ENCODE measurements at places on chromosomes 11 and 22. TPM values are rescaled to one million over a fixed set of nuclear protein-coding genes. Genes with fewer than 3 reads are reported as not detected.

DNA sequence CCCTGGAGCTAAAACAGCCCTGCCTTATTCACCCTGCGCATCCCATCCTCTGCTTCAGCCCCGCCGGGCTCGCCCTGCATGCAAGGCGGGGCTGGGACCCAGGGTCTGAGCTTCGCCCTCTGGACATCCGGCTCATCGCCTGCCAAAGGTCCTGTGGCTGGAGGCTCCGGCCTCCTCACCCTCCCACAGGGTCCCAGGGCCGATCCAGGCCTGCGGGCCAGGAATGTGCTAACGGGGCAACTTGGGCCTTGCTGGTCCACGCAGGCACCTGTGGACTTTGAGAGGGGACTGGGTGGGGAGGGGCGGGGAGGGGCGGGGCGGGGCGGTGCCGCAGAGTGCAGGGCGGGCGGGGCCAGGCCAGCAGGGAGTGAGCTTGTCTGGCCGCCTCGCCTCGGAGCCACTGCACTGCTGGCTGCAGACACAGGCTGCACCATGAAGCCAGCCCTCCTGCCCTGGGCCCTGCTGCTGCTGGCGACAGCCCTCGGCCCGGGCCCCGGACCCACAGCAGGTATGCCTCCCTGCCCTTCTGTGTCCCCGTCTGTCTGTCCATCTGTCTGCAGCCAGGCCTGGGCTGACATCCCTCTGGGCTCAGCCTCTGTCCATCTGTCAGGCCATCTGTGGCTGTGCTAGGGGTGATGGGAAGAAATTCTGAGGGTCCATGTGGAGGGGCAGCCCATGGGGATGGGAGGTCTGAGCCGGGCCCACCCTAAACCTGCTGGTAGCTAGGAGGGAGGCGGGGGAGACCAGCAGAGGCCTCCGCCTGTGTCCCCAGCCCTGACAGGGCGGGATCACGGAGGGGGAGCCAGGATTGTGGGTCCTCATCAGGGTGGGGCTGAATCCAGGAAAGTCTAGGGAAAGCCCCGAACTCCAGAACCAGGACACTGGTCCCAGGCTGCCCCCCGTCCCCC, at the start of gene SUSD2:
Gene SUSD2 (plus strand): TSS at position 400 of the 908 bp plus-strand sequence. CDS start 33 bp downstream, at position 433.
- H3K4me1 ChIP-seq, result peaks cover 4% of the 10 kb centered on the region
- no peak within 1 kb of the TSS for H3K4me3 ChIP-seq
- no peak for DNase-seq
- no peak within 1 kb of the TSS for H3K27ac ChIP-seq
- peaks cover 22% of the 10 kb centered on the region for H3K36me3 ChIP-seq

DNA sequence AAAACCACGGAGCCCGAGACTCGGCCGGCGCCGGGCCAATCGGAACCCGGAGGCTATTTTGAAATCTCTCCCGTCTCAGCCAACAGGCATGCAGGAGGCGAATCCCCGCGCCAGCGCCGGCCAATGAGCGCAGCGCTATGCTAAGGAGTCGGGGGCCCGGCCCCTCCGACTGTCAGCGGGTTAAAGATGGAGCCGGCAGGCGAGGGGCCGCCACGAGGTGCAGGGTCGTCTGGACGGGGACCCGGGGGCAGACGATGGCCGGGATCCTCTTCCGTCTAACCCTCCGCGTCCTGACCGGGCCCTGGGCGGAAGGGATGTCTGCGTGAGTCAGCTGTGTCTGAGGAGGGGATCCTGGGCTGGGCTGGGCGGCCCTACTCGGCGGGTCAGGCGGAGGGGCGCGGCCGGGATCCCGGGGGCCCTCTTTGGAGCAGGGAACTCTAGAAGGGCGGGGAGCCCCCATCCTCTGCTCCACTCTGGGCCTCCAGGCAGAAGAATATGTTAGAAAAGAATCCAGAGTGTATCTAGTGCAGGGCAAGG, 10.0 kb downstream of the SDF2L1 start:
- peak overlapping the region; percentile 66 for H3K4me3 ChIP-seq
- H3K4me1 ChIP-seq, result peaks cover 22% of the 10 kb centered on the region
- no peaks in the 10 kb centered on the region for H3K27me3 ChIP-seq

The EIF3D gene
- 266 TPM for total RNA-seq

The CRKL gene
- total RNA-seq, result 49.0 TPM

The INPP5J gene
- total RNA-seq, result 0.13 TPM

The CD3D gene
- not detected for total RNA-seq

- no peaks in the 10 kb centered on the region for H3K27me3 ChIP-seq
- no peak for DNase-seq
- H3K4me1 ChIP-seq, result no peaks in the 10 kb centered on the region
- no peak overlapping the region for H3K4me3 ChIP-seq
- H3K36me3 ChIP-seq, result no peaks in the 10 kb centered on the region
These were observed 162.4 kb upstream of the B3GAT1 start for GRCh38 chr11:134574425-134574824.

GRCh38 chr11:95734009-95734572, 55.5 kb downstream of the FAM76B start:
- no peak for DNase-seq
- H3K4me1 ChIP-seq, result no peaks in the 10 kb centered on the region
- no peak overlapping the region for H3K4me3 ChIP-seq
- H3K27ac ChIP-seq, result no peak overlapping the region

DNA sequence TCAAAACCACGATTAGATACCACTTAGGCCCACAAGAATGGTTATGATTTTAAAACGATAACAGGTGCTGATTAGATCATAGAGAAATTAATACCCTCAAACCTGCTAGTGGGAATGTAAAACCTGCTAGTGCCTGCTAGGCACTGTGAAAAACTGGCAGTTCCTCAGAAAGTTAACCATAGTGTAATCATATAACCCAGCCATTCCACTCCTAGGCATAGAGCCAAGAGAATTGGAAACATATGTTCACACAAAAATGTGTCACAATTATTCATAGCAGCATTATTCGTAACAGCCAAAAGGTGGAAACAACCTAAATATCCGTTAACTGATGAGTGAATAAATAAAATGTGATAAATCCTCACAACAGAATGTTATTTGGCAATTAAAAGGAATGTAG, 122.2 kb upstream of the SYN3 start:
- no peaks in the 10 kb centered on the region for H3K4me1 ChIP-seq
- H3K27me3 ChIP-seq, result no peaks in the 10 kb centered on the region
- H3K27ac ChIP-seq, result no peak overlapping the region
- H3K36me3 ChIP-seq, result no peaks in the 10 kb centered on the region
- H3K4me3 ChIP-seq, result no peak overlapping the region

The SLC6A5 gene
- total RNA-seq, result not detected

DNA sequence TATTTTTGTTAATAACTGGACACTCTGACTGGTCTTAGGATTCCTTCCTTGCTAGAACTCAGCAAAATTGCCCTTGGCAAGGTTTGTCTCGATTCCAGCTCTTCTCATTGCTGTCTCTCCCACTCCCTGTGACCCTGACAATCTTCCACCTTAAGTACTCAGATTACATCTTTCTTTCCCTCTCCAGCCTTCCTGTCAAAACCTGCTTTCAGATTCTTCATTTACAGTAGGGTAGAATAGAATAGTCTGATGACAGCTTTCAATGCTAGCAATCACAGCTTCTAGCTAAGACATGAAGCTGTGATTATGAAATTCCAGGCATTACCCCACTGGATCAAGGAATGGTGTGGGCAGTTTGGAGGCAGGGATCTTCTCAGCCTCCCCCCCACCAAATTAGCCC, 39.2 kb upstream of the LMO2 start:
- no peak overlapping the region for H3K4me3 ChIP-seq
- no peak overlapping the region for H3K27ac ChIP-seq
- DNase-seq, result no peak
- no peaks in the 10 kb centered on the region for H3K36me3 ChIP-seq
- H3K4me1 ChIP-seq, result no peaks in the 10 kb centered on the region

The ARHGAP42 gene
- 17.2 TPM for total RNA-seq

GRCh38 chr22:27460591-27461347, 340.8 kb downstream of the MN1 start:
- DNase-seq, result no peak
- H3K36me3 ChIP-seq, result no peaks in the 10 kb centered on the region
- H3K4me1 ChIP-seq, result peaks cover 60% of the 10 kb centered on the region
- H3K27ac ChIP-seq, result peak overlapping the region; percentile 84
- H3K4me3 ChIP-seq, result no peak overlapping the region

The KRTAP5-10 gene
- total RNA-seq, result not detected

GRCh38 chr11:86161837-86162236, 82.7 kb upstream of the EED start:
- H3K4me3 ChIP-seq, result no peak overlapping the region
- DNase-seq, result no peak
- no peaks in the 10 kb centered on the region for H3K36me3 ChIP-seq
- peaks cover 28% of the 10 kb centered on the region for H3K4me1 ChIP-seq
- H3K27ac ChIP-seq, result no peak overlapping the region
- no peaks in the 10 kb centered on the region for H3K27me3 ChIP-seq

The TYR gene
- total RNA-seq, result not detected

The AAMDC gene
- total RNA-seq, result 52.8 TPM

DNA sequence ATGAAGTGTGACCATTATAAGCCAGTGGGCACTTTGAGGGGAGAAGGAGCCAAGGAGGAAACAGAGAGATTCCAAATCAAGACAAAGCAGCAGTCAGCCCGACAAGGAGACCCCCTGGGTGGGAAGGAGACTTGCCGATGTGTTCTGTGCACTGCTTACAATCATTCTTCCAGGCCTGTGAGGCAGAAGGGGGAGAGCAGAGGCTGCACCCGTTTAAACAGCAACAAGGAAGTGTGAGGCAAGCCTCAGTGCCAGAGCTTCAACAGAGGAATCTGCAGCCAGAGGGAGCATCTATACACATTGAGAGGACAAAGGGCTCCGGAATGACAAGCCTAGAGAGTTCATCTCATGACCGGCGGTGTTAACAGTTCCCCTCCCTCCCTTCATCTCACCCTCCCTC, 121.1 kb downstream of the NXPE2 start:
- H3K4me1 ChIP-seq, result 0 out of 2 replicates have a peak, but pooled peaks cover 3% of the 10 kb centered on the region
- no peaks in the 10 kb centered on the region for H3K27me3 ChIP-seq
- no peak for DNase-seq
- H3K36me3 ChIP-seq, result no peaks in the 10 kb centered on the region
- H3K4me3 ChIP-seq, result no peak overlapping the region

The QSER1 gene
- total RNA-seq, result 24.9 TPM

DNA sequence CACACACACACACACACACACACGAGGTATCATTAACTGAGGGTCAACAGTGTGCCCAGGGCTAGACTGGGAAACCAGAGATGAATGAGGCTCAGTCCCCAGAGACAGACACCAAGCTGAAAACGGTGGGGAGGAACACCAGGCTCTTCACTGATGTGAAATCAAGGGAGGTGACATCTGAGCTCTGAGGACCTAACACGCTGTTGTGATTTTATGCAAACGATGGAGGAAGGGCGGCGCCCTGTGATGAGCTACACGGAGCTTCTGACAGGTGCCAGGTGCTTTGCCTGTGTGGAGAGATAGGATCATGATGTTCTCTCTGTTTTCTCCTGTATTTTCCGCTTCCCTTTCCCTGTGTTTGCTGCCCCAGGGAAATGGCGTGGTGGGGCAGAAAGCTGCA, 6.5 kb upstream of the CYB5R3 start:
- no peak for DNase-seq
- no peak overlapping the region for H3K27ac ChIP-seq
- H3K27me3 ChIP-seq, result no peaks in the 10 kb centered on the region
- H3K4me1 ChIP-seq, result peaks cover 5% of the 10 kb centered on the region
- no peaks in the 10 kb centered on the region for H3K36me3 ChIP-seq

- H3K27me3 ChIP-seq, result no peaks in the 10 kb centered on the region
- H3K36me3 ChIP-seq, result no peaks in the 10 kb centered on the region
- DNase-seq, result no peak
- H3K4me3 ChIP-seq, result no peak overlapping the region
- no peaks in the 10 kb centered on the region for H3K4me1 ChIP-seq
These were observed 25.0 kb downstream of the KRTAP5-5 start for GRCh38 chr11:1654388-1655167.

- H3K36me3 ChIP-seq, result peaks cover 67% of the 10 kb centered on the region
- peaks cover 34% of the 10 kb centered on the region for H3K4me1 ChIP-seq
- H3K27me3 ChIP-seq, result no peaks in the 10 kb centered on the region
These were observed 23.5 kb downstream of the CERK start for GRCh38 chr22:46714550-46714949.

- no peak overlapping the region for H3K27ac ChIP-seq
- no peak for DNase-seq
These were observed 3.8 kb downstream of the PKDREJ start for GRCh38 chr22:46259374-46259773.

The GRM5 gene
- total RNA-seq, result not detected

GRCh38 chr11:22991196-22991595, 130.9 kb upstream of the CCDC179 start:
- no peak for DNase-seq
- no peaks in the 10 kb centered on the region for H3K4me1 ChIP-seq
- no peak overlapping the region for H3K27ac ChIP-seq
- H3K4me3 ChIP-seq, result no peak overlapping the region

The ZNRF3 gene
- total RNA-seq, result 6.0 TPM

The INCENP gene
- total RNA-seq, result 102 TPM

DNA sequence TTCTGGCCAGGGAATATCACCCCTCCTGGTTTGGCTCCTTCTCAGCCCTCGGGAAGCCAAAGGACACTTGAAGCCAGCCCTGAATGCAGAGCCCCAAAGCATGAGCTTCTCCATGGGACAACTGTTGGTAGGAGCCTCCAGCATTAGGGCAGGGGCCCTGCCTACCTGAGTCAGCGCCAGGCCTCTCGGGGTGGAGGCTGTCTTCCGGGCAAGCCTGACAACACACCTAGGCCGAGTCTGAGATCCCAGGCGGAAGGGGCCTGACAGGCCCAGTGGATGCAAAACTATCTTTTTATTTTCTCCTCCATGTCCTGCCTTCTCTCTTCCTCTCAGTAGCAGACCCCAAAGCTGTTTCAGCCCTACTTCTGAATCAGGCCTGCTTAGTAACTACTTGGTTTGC, 27.6 kb downstream of the RCOR2 start:
- H3K4me3 ChIP-seq, result no peak overlapping the region
- no peak for DNase-seq
- H3K4me1 ChIP-seq, result no peaks in the 10 kb centered on the region
- no peaks in the 10 kb centered on the region for H3K27me3 ChIP-seq

GRCh38 chr22:46673205-46673604, 53.0 kb downstream of the GRAMD4 start:
- H3K36me3 ChIP-seq, result no peaks in the 10 kb centered on the region
- no peak overlapping the region for H3K27ac ChIP-seq
- no peak for DNase-seq
- no peaks in the 10 kb centered on the region for H3K4me1 ChIP-seq

The WNT7B gene
- not detected for total RNA-seq

DNA sequence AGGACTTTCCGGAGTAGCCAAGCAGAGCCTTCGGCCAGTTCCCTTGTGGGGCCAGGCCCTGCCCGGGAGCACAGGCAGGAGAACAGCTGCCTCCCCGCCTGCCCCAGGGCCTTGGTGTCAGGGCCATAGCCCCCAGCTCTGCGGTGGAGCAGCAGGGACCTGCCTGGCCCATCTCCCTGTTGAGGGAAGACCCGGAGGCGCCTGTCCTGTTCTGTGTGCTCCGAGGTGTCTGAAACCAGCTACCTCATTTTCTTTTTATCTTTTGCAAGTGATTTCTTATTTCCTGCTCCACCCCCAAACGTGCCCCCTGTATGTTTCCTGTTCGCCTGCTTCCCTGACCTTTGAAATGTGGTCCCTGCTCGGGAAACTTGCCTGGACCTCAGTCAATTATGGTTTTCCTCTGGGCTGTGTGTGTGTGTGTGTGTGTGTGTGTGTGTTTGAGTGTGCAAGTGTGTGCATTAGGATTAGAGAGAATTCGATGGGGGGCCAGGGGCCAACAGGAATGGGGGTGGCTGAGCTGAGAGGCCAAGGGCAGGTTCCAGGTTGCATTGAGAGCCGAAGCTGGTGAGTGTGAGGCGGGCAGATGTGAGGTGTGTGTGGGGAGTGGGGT, 19.1 kb downstream of the LRP5 start:
- no peaks in the 10 kb centered on the region for H3K27me3 ChIP-seq
- H3K4me3 ChIP-seq, result no peak overlapping the region
- H3K36me3 ChIP-seq, result no peaks in the 10 kb centered on the region
- no peak overlapping the region for H3K27ac ChIP-seq
- H3K4me1 ChIP-seq, result peaks cover 14% of the 10 kb centered on the region

The HEPN1 gene
- total RNA-seq, result not detected

All from SJSA1 (cell line).